ENCODE measurements at places on chromosomes 5 and 9.

GRCh38 chr5:143398451-143399237, 4.8 kb downstream of the NR3C1 start:
- no peak for DNase-seq

DNA sequence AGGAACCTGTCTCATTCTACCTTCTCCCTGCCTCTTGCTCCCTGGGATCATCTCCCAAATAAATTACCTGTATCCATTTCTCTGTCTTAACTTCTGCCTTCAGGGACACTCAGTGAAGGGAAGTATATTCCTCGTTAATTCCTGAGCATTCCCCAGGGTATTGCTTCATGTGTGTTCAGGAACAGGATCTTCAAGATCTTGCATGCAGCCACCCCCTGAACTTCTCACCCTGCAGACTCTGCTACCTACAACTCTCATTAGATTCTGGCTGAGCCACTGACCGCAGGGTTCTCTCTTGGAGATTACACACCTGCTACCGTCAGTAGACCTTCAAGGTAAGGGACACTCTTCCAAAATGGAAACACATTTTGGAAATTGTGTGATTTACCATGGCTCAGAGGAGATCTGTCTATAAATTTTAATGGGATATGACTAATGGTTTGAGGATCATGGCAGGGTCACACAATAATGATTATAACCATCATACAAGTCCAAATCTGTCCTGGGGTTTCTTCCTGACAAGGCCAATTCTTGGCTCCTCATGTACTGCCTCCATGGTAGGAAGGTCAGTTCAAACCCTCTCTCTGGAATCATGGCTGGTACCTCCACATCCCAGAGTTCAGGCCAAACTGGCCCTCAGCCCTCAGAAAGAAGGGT, 38.9 kb upstream of the UGCG start:
- DNase-seq = no peak

DNA sequence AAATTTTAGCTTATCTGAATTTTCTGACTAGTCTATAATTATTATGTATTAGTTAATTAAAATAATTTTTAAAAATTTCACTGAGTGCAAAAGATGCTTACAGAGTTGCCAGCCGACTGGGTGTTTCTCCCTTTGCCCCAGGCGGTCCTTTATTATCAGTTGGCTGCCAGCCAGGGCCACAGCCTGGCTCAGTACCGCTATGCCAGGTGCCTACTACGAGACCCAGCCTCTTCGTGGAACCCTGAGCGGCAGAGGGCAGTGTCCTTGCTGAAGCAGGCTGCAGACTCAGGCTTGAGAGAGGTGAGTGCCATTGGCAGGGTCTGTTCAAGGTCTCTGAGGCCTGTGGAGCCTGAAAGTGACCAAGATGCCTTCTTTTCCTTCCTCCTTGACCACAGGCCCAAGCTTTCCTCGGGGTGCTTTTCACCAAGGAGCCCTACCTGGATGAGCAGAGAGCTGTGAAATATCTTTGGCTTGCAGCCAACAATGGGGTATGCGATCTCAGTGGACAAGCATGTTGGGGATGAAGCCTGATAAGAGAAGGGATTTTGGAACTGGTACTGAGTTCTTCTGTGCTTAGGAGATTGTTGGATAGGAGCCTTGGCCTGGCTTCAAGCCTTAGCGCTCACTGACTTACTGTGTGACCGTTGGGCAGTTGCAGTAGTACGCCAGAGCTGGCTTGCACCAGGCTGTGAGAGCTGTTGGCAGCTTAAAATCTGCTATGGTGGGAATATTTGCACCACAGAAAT, 10.6 kb downstream of the DELE1 start:
- no peak for DNase-seq

DNA sequence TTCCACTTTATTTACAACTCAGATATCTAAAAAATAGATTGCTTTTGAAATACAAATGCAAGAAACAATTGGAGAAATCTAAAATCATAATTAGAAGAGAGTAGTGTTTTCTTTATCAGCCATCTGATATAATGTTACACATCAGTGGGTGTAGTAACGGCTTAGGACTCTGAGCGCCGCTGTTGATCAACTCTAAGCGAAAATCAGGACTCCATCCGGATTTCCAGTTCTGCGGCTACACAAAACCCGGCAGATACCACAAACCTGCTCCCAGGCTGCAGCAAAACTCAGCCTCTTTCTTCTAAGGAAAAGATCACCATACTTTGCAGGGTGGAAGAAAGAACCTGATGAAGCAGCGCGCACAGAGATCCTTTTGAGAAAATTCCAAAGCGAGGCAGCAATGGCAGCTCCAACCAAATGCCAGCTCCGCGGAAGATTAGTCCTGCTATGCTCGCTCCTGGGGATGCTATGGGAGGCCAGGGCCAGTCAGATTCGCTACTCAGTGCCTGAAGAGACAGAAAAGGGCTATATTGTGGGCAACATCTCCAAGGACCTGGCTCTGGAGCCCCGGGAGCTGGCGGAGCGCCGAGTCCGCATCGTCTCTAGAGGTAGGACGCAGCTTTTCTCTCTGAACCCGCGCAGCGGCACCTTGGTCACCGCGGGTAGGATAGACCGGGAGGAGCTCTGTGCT, at the start of gene PCDHGA9:
PCDHGA9 (plus strand) TSS at position 226 of the 691 bp plus-strand sequence; CDS start at position 401, 175 bp downstream.
- no peak for DNase-seq

GRCh38 chr9:116417464-116417863, 263.9 kb downstream of the PAPPA start:
- peak; percentile 84 for DNase-seq
